ENCODE measurements at places on chromosomes 4 and X. TPM values are rescaled to one million over a fixed set of nuclear protein-coding genes. Genes with fewer than 3 reads are reported as not detected.

DNA sequence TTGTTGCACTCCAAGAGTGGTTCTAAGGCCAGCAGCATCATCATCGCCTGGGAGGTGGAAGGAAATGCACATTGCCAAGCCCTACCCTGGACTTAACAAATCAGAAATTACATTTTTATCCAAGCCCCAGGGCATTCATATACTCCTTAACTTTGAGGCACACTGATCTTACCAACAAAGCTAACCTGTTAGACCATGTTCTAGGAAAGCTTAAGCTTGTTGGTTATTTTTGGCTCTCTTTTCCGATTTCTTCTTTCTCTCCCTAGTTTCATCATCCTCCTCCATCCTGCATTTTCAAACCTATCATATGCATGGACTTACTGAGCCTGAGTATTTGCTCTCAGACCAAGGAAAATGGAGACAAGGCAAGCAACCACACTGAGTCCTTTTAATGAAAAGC lies 133.4 kb downstream of the OPHN1 start:
- H3K27me3 ChIP-seq, result no peaks in the 10 kb centered on the region
- no peak overlapping the region for H3K27ac ChIP-seq
- H3K4me3 ChIP-seq, result no peak overlapping the region
- H3K36me3 ChIP-seq, result no peaks in the 10 kb centered on the region
- H3K4me1 ChIP-seq, result no peaks in the 10 kb centered on the region
- DNase-seq, result no peak

The GLRA2 gene
- total RNA-seq, result not detected

The CXorf65 gene
- total RNA-seq, result not detected

The TLL1 gene
- total RNA-seq, result 0.41 TPM

DNA sequence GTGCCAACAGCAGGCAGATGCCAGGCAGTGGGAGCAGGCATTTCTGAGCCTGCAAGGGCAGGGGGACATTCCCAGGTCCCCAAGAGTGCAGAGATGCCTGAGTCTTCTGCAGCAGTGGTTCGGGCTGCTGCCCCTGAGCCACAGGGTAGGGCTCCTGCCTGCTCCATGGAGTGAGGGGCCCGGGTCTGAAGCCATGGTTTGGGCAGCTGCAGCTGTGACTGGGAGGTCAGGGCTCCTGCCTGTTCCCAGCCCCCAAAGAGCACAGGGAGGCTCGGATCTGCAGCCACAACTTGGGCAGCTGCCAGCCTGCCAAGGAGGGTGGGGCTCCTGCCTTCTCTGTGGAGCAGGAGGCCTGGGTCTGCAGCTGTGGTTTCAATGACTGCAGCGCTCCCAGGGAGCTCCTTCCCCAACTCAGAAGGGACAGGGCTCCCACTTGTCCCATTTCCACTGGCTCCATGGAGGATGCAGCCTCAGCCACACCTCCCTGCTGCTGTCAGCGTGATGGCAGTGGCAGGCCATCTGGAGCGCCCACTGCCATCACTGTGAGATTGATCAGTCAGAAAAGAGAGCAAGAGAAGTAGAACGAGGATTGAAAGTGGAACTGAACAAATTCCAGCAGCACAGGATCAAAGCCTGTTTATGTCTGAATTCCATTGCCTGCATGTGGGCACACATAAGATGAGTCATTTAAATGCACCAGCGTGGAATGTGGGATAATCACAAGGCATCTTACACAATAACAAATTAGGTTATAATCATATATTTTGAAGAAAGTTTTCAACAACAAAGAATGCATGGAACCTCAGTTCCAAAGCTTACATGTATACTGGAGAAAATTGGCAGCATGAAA lies 93.1 kb upstream of the CXorf51A start:
- H3K27ac ChIP-seq, result no peak overlapping the region
- no peak overlapping the region for H3K4me3 ChIP-seq
- H3K27me3 ChIP-seq, result no peaks in the 10 kb centered on the region
- no peaks in the 10 kb centered on the region for H3K36me3 ChIP-seq
- DNase-seq, result no peak

DNA sequence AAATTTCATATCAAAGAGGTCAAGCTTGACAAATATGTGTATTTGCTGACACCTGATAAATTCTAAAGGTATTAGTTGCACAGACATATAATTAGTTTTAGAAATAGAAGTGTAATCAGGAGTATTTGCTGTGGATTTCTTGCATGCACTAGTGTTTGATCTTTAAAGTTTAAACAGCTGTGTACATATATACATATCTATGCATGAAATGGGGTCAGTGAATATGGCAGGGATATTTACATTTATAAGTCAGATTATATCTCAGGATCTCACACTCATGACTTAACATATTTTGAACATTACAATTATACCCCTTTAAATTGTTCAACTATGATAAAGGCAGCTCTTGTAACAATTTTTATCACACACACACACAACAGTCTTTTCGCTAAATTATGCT lies 547.4 kb upstream of the ACTRT1 start:
- no peaks in the 10 kb centered on the region for H3K4me1 ChIP-seq
- H3K36me3 ChIP-seq, result no peaks in the 10 kb centered on the region
- no peak overlapping the region for H3K27ac ChIP-seq

The GPR82 gene
- not detected for total RNA-seq

DNA sequence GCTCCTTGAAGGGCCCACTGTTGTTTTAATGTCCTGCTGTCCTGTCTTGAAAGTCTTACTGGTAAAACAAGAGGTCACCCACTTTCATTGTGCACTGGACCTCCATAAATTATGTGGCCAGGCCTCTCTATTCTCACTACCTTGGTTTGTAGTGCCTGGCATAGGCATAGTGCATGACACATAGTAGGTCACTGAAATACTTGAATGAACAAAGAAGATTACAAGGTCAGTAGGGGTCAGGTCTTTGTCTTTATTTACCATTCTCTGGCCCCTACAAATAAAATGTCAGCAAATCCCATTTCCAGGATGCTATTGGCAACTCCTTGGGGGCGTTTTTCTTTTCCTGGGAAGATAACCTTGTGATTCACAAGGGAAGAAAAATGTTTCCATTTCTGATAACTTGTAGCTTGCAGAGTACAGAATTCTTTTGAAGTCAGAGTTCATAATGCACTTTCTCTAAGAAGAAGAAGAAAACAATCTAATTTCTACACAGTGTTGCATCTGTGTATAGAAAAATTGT lies 1.4 kb downstream of the PGM2 start:
- no peaks in the 10 kb centered on the region for H3K36me3 ChIP-seq
- DNase-seq, result no peak
- H3K4me1 ChIP-seq, result peaks cover 3% of the 10 kb centered on the region
- H3K4me3 ChIP-seq, result no peak overlapping the region
- no peaks in the 10 kb centered on the region for H3K27me3 ChIP-seq

DNA sequence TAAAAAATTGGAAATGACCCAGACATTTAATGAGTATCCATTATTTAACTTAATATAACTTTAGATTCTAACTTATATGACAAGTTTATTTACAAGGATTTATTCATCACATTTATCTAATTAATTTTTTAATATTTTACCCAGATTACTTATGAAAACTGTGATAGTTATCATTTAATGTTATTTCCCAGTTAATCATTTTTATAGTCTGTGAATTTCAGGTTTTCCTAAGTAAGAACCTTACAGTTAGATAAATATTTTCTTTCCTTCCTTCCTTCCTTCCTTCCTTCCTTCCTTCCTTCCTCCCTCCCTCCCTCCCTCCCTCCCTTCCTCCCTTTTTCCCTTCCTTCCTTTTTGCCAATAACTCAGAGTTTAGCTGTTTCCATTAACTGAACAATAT lies 14.8 kb upstream of the FHDC1 start:
- no peak overlapping the region for H3K4me3 ChIP-seq
- H3K36me3 ChIP-seq, result no peaks in the 10 kb centered on the region
- DNase-seq, result no peak
- H3K27me3 ChIP-seq, result no peaks in the 10 kb centered on the region
- H3K27ac ChIP-seq, result no peak overlapping the region
- H3K4me1 ChIP-seq, result no peaks in the 10 kb centered on the region

GRCh38 chrX:9285342-9285771 lies 179.5 kb upstream of the TBL1X start:
- no peaks in the 10 kb centered on the region for H3K4me1 ChIP-seq
- H3K27me3 ChIP-seq, result no peaks in the 10 kb centered on the region
- no peak overlapping the region for H3K27ac ChIP-seq
